ENCODE measurements at places on chromosomes 11 and 22. TPM values are rescaled to one million over a fixed set of nuclear protein-coding genes. Genes with fewer than 3 reads are reported as not detected.

SCGB2A2 gene
- not detected for total RNA-seq

ZNF214 gene
- 0.57 TPM for total RNA-seq

OR51E2 gene
- not detected for total RNA-seq

LSP1 gene
- total RNA-seq = 15.8 TPM

BIK gene
- not detected for total RNA-seq

CHST1 gene
- 1.2 TPM for total RNA-seq

OR51Q1 gene
- not detected for total RNA-seq

CALCA gene
- not detected for total RNA-seq

ADAMTS15 gene
- 22.7 TPM for total RNA-seq

TMEM126A gene
- total RNA-seq = 28.6 TPM

MS4A15 gene
- total RNA-seq = not detected

IL10RA gene
- 101 TPM for total RNA-seq

LRRN4CL gene
- total RNA-seq = 42.2 TPM

RBM4 gene
- 67.8 TPM for total RNA-seq

TREH gene
- total RNA-seq = not detected

P2RY2 gene
- not detected for total RNA-seq

OR52I1 gene
- total RNA-seq = not detected

RRM1 gene
- total RNA-seq = 52.4 TPM

STK33 gene
- 0.68 TPM for total RNA-seq

TEX12 gene
- 1.1 TPM for total RNA-seq

SMIM35 gene
- total RNA-seq = not detected

RIBC2 gene
- total RNA-seq = not detected

OR6A2 gene
- total RNA-seq = 0.33 TPM

CASP5 gene
- 2.0 TPM for total RNA-seq

SLC22A9 gene
- total RNA-seq = not detected

SF3A1 gene
- total RNA-seq = 51.8 TPM

DNAJB7 gene
- not detected for total RNA-seq

TTC9C gene
- 19.4 TPM for total RNA-seq

NPTXR gene
- total RNA-seq = 2.0 TPM

SERPING1 gene
- 653 TPM for total RNA-seq

Measured in subcutaneous adipose tissue (tissue), 4 donors.